Stomach (tissue), 19 donors: ENCODE measurements at places on chromosomes 7 and 10. TPM values are rescaled to one million over a fixed set of nuclear protein-coding genes. Genes with fewer than 3 reads are reported as not detected.

The CDNF gene
- total RNA-seq: not detected

The TMEM229A gene
- total RNA-seq: not detected

DNA sequence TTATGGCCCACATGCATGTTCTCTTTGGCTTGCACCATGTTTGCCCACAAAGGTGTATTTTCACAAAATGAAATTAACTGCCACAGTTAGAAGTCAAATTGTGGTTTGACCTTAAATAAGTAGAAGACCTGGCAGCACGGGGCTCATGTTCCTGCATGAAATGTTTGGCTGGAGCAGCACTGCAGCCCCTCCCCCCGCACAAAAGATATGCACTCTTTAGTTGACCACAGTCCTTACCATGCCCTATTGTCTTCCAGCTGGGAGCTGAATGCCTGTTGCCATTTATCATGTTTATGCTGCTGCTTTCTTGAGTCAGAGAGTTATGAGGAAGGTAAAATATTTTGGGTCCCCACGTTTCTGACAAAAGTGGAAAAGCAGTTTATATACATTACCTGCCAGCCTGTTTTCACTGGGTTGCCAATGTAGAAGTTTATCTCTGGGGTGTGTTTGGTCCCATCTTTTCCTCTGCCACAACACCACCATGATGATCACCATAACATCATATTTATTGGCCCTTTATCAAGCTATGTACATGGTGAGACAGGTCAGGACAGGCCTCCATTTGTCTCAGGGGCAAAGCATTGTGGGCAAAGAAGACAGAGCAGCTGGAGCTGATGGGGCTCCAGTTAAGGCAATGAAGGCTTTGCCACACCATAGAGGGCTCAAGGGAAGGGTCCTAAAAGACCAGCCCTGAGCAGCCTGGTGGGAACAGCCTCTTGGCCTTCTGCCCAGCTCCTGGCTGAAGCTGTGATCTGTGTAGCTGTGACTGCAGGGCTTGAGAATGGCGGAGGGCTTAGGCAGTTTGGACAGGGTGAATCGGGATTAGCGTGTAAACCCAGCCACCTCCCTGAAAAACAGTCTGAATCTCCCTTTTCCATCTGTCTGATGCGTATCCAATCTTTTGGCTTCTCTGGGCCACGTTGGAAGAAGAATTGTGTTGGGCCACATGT is 5.4 kb downstream of the PRF1 start:
- peaks cover 5% of the 10 kb centered on the region for H3K4me1 ChIP-seq
- no peak overlapping the region for H3K4me3 ChIP-seq
- peaks cover 4% of the 10 kb centered on the region for H3K27me3 ChIP-seq
- DNase-seq: no peak
- no peaks in the 10 kb centered on the region for H3K36me3 ChIP-seq
- no peak overlapping the region for H3K27ac ChIP-seq

The TMEM213 gene
- total RNA-seq: not detected
